ENCODE measurements at places on chromosomes 4 and X.

- DNase-seq: no peak
These were observed 6.3 kb downstream of the DCHS2 start for GRCh38 chr4:154485127-154485773.

GRCh38 chrX:10598540-10598939, 21.8 kb downstream of the MID1 start:
- no peak for DNase-seq

DNA sequence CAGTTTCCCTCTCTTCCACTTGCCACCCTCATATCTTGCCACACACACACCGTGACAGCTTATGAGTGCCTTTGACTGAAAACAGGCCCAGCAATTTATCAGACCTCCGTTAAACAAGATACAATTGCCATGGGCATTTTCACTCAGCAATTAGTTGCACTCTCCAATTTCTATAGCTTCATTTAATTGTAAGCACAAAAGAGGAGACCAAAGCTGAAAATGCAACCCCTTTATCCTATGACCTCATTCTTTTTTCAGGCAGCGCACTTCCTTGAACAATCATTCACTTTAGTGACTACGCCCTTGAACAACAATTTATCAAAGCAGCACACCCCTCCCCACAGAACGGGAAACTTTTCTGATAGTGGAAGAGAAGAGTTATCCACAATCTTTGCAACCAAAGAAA, 4.1 kb downstream of the POF1B start:
- DNase-seq: no peak

GRCh38 chr4:94965852-94966251, 208.1 kb downstream of the BMPR1B start:
- DNase-seq: no peak

DNA sequence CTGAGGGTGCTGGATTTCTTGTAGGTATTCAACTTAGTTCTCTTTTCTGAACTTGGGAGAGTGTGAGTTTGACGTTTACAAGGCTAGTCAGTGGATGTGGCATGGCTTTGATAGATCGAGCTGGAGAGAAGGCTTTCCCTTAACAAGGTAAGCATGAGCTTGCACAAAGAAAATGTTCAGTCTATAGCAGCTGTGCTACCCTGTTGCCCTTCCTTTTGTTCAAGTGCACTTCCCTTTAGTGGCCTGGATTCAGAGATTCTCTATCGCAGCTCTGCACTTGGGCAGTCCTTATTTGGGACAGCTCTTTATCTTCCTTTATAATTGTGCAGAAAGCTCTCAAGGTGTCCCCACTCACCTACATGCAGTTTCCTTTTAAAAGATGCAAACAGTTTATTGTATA, 198.0 kb downstream of the ARHGAP24 start:
- no peak for DNase-seq

- DNase-seq: peak; percentile 44
These were observed 98.2 kb downstream of the FRYL start for GRCh38 chr4:48681856-48682255.

- no peak for DNase-seq
These were observed 112.3 kb downstream of the NYX start for GRCh38 chrX:41559235-41560052.

DNA sequence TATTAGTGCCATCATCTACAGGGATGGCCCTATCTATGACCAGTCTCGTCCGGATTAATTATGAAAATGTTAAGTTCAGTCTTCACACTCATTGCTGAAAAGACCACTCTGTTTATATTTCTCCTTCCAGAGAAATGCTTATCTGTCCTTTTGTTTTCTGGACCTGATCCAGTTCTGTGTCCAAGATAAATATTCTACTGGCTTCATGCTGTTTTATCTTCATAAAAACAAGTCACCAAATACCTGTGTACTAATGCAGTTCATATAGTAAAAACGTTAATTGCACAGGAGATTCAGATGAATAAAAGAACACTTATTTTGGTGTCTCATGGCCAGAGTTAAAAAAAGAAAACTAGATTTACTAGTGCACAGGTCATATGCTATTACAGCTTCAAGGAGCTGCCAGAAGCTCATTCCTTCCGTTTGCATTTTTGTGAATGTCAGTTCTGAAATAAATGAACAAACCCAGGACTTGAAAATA, 17.3 kb downstream of the FNIP2 start:
- DNase-seq: no peak

GRCh38 chrX:138775517-138775916, 64.0 kb upstream of the FGF13 start:
- DNase-seq: no peak

GRCh38 chr4:53905941-53906377, 158.4 kb downstream of the CHIC2 start:
- DNase-seq: no peak

GRCh38 chr4:142845293-142846107, 601 bp downstream of the INPP4B start:
- DNase-seq: no peak

DNA sequence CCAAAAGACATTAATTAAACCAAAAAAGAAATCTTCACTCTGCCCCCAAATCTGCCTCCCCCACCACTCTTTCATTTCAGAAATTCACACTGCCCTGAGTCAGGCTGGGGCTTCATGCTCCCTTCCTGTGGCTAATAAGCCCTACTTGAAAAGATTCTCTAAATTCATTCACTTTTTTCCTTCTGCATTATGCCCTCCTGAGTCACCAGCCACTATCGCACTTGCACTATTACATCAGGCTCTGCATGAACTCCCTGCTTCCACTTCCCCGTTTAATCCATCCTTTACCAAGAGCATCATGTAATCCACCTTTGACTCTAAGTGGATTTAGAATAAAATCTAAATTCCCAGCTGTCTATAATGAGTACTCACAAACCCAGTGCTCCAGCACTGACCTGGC, 295.4 kb upstream of the KLF3 start:
- DNase-seq: no peak

DNA sequence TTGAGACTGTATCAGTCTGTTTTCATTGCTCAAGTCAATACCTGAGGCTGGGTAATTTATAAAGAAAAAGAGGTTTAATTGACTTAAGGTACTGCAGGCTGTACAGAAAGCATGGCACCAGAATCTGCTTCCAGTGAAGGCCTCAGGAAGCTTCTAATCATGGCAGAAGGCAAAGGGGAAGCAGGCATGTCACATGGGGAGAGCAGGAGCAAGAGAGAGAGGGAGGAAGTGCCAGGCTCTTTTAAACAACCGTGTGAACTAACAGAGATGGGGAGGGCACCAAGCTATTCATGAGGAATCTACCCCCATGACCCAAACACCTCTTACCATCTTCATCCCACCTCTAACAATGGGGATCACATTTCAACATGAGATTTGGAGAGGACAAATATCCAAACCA, 7.2 kb upstream of the TMEM131L start:
- no peak for DNase-seq

GRCh38 chrX:115952417-115953092, 218.0 kb upstream of the AGTR2 start:
- no peak for DNase-seq

GRCh38 chrX:37846141-37846540, 1.2 kb downstream of the DYNLT3 start:
- peak; percentile 16 for DNase-seq

DNA sequence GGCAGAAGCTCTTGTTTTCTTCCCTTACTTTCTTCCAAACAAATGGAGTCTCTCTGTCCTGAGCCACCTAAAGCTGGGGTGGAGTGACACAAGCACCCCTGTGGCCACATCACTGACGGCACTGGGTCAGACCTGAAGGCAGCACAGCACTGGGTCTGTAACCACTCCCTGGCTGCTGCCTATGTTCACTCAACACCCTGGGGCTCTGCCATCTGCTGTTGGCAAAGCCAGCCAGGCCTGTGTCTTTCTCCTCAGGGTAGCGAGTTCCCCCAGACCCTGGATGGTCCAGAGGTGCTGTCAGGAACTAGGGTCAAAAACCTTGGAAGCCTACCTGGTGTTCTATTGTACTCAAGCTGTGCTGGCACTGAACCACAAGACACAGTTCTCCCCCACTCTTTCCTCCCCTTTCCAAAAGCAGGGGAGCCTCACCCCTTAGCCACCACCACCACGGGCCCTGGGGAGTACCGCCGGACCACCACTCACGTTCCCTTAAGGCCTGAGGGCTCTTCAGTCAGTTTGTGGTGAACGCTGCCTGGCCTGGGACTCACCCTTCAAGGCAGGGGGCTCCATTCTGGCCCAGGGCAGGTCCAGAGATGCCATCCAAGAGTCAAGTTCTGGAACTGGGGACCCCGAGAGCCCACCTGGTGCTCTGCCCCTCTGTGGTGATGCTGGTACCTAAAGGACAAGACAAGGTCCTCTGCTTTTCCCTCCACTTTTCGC, 31.5 kb downstream of the TMEM271 start:
- DNase-seq: no peak

DNA sequence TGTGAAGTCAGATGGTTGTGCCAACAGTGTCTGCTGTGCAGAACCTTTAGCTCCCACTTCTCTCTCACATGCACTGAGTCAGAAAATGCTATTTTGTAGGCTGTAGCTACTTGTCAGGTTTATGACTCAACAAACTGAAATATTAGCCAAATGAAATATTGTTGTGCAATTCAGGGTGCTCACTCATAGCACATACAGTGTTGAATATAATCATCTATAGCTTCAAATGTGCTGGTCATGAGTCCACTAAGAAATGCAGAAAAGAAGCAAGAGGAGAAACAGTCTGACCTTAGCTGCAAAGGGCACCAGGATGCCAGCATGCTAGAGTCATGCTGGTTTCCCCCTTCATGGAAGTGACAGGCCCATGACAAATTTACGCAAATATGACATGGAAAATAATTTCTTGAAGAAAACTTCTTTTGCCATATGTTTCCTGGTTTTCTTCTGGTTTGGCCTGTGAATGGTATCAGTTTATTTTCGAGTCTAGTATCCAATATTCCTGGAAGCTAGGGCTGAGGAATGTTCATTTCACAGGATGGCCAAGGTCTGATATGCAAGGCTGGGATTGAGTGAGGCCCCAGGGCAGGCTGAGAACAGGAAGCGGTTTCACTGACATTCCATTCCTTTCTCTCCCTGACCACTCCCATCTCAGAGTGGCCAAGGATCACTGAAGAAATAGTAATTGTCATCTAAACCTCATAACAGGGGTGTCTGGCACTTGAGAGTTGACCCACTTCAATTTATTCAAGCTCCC, 10.3 kb upstream of the CXCL2 start:
- no peak for DNase-seq

GRCh38 chr4:46839128-46839527, 69.9 kb downstream of the COX7B2 start:
- DNase-seq: no peak

DNA sequence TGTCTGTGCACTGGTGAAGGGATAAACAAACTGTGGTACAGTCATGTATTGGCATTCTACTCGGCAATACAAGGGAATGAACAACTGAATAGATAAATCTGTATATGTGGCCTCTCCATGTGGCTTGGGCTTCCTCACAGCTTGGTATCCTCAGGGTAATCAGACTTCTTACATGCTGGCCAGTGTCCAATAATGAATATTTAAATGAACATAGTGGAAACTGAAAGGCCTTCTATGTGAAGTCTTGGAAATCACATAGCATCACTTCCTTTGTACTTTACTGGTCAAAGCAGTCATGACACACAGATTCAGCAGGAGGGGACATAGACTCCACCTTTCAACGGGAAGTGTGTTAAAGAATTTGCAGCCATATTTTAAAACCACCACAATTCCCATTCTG, 33.4 kb upstream of the GPR101 start:
- DNase-seq: no peak

- no peak for DNase-seq
These were observed 3.7 kb upstream of the CT47C1 start for GRCh38 chrX:119069128-119069527.

- no peak for DNase-seq
These were observed 1.6 kb upstream of the SETD7 start for GRCh38 chr4:139557556-139558110.

DNA sequence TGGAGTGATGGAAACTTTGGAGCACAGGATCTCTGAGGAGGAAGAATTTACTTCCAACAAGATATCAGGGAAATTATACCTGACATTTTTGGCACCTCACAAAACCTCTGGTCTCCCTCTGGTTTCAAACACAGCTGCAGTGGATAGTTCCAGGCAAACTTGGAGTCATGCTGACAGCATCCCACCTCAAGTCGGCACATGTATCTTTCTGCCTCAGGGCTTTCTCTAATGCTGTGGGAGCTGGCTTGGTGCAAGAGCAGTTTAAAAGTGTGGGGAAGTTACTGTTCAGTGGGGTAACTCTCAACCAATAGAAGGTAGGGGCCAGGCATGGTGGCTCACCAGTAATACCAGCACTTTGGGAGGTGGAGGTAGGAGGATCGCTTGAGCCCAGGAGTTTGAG, 207.1 kb upstream of the NHS start:
- no peak for DNase-seq

GRCh38 chrX:576904-577560, 53.6 kb upstream of the SHOX start:
- no peak for DNase-seq

DNA sequence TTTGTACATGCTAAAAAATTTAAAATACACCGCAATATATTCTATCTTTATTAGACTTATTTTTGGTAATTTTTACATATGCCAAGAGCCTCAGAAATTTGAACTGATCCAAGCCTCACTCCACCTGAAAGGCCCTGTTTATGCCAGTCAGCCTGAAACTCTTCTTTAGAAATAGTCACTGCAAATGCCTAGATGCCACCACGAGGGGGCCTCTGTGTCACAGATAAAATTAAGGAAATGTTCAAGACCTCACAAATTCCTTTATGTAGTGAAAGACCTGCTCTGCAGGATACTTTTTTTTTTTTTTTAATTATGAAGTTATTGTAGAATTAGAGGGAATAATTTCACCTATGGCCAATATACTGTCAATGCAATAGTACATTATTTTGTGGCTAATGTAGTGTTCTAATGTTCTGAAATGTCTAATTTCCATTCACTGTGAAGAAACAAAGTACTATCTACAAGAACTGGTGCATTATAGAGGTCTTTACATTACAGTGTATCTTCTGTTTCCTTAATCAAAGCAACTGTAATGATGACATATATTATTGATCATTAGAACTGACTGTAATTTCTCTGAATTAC, 69.8 kb downstream of the DTHD1 start:
- DNase-seq: peak; percentile 74

GRCh38 chr4:85968945-85969819, 390.7 kb downstream of the MAPK10 start:
- DNase-seq: no peak

GRCh38 chr4:87531621-87532020, 2.4 kb upstream of the SPARCL1 start:
- no peak for DNase-seq

DNA sequence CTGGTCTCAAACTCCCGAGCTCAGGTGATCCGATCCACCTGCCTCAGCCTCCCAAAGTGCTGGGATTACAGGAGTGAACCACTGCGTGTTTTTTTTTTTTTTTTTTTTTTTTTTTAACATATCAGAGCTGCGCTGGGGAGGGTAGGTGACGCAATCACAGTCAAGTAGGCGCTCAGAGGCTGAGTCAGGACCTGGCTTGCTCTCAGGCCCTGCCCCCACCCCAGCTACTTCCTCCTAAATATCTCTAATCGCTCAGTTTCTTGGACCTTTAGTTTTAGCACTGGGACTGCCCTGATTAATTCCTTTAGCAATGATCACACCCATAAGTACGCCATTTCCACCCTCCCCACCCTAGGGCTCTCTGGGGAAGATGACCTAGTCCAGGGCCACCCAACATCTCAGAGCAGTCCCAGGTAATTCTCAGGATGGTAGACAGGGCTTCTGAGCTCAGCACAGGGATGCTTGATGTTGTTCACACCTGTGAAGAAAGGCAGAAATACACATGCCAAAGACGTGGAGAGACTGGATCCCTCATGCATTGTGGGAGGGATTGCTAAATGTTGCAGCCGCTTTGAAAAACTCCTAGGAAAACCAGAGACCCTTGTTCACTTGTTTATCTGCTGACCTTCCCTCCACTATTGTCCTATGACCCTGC, 50.2 kb downstream of the DDX3X start:
- DNase-seq: peak; percentile 74

GRCh38 chr4:119490335-119490734, 138.3 kb downstream of the PDE5A start:
- no peak for DNase-seq
